ENCODE measurements at places on chromosomes 13 and 19. TPM values are rescaled to one million over a fixed set of nuclear protein-coding genes. Genes with fewer than 3 reads are reported as not detected.
A peak's percentile ranks its signal among the peaks of the same experiment; 100 is the strongest.

The GFY gene
- not detected for total RNA-seq

The TNFRSF19 gene
- total RNA-seq: 10.3 TPM

The PGLYRP2 gene
- total RNA-seq: not detected

The FCAR gene
- 2.2 TPM for total RNA-seq

The CABP5 gene
- total RNA-seq: not detected

The IZUMO4 gene
- 7.9 TPM for total RNA-seq

The ERICH4 gene
- total RNA-seq: not detected

The ZNF790 gene
- 2.5 TPM for total RNA-seq

DNA sequence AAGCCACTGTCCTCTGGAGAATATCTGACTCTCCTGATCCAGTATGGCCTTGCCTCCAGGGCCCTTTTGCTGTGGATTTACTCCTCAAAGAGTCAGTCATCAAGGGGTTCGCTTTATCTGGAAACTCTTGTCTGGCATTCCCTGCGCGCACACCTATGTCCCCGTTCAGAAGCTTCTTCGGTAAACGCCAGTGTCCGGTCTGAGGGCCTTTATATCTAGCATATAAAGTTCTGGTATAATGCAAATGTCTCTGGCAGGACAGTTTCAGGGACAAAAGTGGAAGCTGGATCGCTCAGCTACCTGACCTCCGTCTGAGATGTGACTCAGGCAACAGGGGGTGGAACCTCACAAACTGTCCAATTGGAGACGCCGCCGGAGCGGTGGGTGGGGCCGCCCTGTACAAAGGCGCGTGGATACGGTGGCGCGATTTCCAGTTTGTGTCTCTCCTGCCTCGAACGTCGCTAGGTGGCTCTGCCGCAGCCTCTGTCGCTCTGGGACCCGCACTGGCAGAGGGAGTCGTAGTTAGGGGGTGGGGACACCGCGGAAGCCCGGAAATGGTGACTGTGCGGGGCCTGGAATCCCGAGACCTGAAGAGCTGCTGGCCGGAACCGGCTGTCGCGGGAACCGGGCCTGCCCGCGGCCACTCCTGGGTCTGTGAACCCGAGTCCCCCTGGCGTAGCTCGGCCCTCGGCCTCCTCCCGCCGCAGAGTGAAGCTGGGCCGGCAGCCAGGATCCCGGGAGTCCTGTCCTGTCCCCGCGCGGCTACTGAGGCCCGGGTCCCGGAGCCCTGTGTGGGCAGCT, 10.6 kb upstream of the ZNF709 start:
- peak; percentile 98 for DNase-seq

DNA sequence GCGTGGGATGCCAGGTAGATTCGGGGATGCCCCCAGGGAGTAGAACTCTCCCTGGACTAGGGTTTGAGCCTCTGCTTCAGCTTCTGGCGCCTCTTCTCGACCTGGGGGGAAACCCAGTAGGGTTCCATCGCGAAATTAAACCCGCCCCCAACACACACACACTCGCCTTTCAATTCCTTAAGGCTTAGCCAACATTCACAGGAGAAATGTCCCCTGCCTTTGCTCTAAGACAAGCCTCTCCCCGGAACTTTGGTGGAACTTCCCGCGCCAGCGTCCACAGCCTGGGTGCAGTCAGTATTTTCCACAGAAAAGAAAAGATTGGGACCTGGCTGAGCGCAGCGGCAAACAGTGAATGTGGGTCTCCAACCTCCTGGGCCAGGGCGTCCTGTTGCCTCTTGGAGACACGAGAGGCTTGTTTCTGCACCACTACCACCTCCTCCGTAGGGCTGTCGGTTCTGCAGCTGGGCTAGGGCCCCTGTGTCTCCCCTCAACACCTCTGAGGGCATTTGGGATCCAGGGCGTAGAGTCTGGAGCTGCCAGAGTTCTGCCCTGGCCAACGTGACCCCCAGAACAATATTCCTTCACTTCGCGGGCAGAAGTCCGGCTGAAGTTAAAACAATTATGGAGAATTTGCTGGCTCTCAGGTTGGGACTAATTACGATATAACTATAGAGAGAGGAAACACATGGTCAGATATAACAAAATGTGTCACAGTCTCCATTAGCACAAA, 3.2 kb downstream of the PDX1 start:
- DNase-seq: no peak

- peak; percentile 52 for DNase-seq
Measured at GRCh38 chr13:51923983-51924539, 62.3 kb downstream of the CCDC70 start.

DNA sequence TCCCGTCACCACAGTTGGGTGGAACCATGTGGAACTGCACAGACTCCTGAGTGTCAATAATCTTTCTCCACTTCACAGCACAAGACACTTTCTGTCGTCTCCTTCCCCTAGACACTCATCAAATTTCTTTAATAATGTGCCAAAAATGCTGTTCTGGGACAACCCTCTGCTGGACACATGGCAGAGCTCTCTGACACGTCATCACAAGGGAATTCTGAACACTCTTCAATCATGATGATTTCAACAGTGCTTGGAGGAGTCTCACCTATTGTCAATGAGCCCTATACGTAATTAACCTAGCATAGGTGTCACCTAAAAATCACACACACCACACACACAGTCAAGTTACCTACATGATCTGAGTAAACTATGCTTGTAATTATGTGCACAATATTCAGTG, 141.3 kb downstream of the STOML3 start:
- DNase-seq: no peak

DNA sequence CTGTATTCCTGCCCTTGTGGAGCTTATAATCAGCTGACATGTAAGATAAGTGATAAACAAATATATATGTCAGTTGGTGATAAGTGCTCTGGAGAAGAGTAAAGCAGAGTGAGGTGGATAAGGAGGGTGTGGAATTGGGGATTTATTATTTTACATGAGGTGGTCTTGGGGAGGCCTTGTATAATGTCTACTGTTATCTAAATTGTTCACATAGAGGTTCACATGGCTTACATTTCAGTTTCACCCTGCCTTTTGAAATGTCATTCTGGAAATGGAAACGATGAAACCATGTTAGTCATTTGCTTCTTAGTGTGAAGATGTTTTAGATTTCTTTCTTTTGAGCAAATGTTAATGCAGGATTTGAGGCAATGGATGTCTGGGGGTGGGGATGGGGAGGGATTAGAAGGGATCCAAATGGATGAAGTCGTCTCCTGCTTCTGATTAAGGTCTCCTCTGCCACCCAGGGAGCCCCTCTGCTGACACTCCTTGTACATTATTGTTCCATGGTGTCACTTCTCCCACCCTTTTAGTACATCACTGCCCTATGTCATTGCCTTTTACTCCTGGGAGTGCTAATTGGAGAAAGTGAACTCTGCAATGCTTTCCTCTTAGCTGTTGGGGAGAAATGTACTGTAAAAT, 14.0 kb downstream of the B3GLCT start:
- DNase-seq: no peak

GRCh38 chr19:48900477-48901406, 630 bp downstream of the NUCB1 start:
- DNase-seq: no peak

DNA sequence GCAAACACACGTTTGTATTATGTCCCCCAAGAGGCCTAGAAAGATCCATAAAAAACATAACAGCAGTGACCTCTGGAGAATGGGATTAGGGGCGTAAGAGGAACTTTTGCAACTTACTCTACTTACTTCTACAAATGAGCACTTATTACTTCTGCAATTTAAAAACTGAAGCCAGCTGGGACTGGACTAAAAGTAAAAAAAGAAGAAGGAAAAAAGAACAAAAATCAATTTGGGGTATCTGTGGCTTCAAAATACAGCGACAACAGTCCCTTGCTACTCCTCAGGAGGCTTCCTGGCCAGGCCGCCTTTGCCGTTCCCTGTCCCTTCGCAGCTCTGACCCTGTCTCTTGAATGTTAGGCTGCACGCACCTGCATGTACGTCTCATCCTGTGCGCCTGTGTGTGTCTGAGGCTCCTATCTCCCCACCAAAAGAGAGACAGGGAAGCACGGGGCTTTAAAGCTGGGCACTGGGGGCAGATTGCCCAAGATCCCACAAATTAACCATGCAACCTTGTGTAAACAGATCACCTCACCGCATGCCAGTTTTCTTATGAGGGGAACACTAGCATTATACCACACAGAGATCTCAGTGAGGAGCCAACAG, 12.1 kb upstream of the FKRP start:
- DNase-seq: no peak

DNA sequence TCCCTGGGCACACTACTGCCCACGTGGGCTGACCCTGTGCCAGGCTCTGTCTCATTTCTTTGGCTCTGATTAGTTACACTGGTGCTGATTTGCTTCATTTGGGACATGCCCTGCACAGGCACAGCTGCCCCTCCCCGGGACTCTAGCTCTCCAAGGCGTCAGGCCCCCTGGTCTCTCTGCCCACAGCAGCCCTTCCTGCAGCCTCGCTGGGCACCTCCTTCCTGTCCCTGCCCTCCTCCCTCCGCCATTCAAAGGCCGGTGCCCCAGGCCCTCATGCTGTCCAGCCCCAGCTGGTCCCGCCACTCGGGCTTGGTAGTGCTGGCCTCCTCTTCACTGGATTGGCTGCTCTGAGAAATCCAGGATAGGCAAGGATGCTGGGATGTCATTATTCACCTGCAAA, 73.1 kb downstream of the ERICH6B start:
- no peak for DNase-seq

DNA sequence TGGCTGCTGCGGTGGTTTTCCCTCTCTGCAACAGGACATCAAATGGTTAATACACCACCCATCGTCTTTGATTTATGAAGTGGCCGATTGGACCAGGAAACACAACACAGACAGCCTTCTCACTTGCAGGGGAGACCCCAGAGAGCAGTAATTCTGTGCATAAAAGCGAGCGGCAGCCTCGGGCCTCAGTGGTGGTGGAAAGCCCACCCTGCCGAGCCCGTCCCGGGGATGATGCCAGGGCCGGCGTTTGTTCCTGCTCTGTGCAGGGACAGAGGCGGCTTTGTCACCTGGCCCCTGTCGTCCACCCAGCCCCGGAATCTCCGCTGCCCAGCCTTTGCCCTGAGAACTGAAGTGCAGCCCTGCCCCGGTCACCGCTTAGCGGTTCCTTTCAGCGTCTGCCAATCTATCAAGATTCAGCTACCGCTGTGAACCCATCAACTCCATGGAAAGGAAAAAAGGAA, 184.4 kb downstream of the TSHZ3 start:
- DNase-seq: peak; percentile 70

GRCh38 chr13:50016444-50016843, 1.2 kb downstream of the KCNRG start:
- DNase-seq: no peak

All from vagina (tissue), 2 donors.